ENCODE measurements at places on chromosomes 2 and 18.
A peak's percentile ranks its signal among the peaks of the same experiment; 100 is the strongest.

DNA sequence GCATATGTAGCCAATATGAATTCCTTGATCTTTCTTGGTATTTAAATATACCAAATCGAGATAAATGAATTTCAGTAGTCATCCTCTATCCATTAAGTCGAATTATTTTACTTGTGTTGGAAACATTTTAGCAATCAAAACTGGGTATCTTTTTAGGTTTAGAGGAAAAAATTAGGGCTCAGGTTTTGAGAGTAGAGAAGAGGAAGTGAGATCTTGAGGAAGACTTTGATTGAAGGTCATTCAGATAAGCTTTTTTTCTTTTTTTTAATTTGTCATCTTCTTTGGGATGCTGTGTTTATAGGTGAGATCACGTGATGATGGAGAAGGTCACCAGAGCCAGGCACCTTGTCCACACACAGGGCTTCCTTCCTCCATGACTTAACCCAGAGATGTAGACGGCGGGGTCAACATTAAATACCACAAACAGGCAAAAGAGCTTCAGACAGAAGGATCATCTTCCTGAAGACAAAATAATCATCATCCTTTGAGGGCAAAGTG, 750.1 kb downstream of the RNF144A start:
- DNase-seq = no peak

GRCh38 chr2:226020956-226021355, 621.4 kb downstream of the NYAP2 start:
- no peak for DNase-seq

DNA sequence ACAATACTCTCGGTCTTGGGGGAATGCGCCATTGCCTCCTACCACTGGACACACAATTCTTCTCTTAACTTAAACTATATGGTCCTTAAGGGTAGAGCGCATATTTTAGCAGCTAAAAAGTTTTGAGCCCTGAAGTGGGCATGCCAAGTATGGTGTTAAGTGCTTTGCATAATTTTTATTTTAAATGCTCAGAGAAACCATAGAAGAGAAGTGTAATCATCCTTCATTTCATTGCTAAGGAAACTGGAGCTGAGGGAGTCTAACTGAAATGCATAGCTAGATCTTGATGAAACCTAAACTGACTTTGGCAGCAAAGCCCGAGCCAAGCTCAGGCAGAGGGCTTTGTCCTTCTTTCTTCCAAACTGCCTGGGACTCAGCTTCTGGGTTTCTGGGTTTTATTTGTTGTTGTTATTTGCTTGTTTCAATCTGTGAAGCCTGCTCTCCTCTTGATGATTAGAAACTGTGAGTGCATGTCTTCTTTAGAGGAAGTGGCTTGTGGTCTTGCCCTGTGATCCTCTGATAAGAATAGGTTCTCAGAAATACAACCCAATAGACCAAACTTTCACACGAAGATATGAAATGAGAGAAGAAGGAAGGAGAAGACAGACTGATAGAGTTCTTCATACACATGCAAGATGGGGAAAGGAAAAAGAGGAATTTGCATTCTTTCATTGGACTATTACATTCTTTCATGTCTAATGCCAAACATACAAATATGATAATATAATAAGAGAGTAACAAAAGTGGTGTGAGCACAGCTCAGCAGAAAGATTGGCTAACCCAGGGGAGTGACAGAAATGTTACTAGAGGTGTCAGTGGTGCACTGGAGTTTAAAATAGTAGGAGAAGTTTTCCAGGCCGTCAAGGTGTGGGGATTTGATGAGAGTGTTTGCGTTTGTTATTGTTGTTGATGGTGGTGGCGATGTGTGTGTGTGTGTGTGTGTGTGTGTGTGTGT, 7.5 kb upstream of the RNF144A start:
- DNase-seq = no peak

DNA sequence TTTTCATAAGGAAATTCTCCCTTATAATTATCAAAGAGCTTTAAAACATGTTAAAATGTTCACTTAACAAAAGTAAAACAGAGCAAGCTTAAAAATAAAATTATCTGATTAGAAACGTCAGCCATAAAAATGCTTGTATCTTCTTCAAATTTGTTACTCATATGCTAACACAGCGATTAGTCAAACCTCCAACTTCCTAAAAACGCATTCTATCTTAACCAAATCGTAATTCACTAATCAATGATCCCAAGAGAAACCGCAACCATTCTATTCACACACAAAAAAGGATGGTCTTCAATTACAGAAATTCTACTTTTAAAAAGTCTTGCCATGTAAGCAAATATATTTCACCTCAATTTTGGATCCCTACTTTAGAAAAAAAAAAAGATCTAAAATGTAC, 1.9 kb downstream of the STK17B start:
- no peak for DNase-seq

DNA sequence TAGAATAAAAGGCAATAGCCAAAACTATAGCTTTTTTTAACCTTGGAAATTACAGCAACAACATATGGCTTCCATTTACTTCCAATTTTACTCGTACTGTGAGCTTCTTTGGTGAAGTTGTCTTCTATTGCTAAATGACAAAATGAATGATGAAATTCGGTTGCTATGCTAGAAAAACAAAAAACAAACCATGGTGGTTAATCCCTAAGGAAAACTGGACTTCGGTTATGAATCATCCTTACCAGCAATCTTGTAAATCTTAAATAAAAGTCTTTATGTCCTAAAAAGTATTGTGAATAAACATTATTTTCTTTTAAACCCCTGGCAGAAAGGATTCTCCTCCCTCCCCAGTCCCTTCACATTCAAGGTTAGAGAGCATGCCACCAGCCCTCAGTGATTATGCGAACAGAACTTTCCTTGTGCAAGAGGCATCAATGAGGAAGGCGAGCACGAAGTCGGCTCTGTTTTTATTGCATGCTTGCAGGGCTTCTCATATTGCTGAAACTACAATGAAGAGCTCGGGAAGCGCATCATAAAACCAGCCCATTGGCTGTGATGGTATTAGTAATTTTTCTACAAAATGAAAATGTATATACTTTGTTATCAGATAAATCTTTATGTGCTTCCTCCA, 62.9 kb downstream of the ZNF521 start:
- DNase-seq = no peak

GRCh38 chr18:11073971-11074370, 75.4 kb downstream of the PIEZO2 start:
- DNase-seq = no peak

- no peak for DNase-seq
These were observed 24.7 kb upstream of the MBP start for GRCh38 chr18:77157312-77157711.

- DNase-seq = no peak
These were observed 10.8 kb upstream of the TAF4B start for GRCh38 chr18:26215247-26215970.

- no peak for DNase-seq
These were observed 149.8 kb downstream of the TWIST2 start for GRCh38 chr2:238997684-238998083.

GRCh38 chr18:30432349-30432748, 610.2 kb downstream of the DSC3 start:
- no peak for DNase-seq

DNA sequence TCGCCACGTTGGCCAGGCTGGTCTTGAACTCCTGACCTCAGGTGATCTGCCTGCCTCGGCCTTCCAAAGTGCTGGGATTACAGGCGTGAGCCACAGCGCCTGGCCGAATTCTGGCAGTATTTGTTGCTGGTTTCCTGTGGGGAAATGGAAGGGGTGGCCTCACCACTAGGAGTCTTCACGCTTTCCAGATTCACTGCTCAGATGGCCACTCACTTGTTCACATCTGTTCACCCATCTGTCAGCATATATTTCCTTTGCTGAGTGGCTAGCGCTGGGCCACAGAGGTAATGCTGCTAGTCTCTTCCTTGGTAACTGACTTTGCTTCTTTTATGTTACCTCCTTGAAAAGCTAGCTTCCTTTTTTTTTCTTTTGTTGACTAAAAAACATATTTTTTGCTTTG, 27.2 kb downstream of the TMEM177 start:
- no peak for DNase-seq

DNA sequence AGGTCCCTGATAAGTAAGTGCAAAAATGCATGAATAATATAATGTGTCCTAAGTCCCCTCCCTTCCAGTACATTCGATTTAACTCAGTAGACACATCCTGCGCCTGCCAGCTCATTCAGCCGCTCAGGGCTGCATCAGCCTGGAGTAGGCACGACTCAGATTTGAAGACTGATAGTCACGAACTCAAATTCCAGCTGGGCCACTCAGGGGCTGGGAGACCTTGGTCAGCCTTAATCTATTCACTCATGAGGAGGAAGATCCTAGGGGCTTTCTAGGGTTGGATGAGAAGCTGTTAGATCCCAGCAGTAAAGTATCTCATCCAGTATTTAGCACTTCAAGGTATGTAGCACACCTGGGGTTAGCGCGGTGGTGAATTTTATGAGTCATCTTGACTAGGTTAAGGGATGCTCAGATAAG, 98.9 kb upstream of the ODC1 start:
- no peak for DNase-seq

GRCh38 chr18:62729487-62730386, 14.4 kb downstream of the PHLPP1 start:
- DNase-seq = no peak

DNA sequence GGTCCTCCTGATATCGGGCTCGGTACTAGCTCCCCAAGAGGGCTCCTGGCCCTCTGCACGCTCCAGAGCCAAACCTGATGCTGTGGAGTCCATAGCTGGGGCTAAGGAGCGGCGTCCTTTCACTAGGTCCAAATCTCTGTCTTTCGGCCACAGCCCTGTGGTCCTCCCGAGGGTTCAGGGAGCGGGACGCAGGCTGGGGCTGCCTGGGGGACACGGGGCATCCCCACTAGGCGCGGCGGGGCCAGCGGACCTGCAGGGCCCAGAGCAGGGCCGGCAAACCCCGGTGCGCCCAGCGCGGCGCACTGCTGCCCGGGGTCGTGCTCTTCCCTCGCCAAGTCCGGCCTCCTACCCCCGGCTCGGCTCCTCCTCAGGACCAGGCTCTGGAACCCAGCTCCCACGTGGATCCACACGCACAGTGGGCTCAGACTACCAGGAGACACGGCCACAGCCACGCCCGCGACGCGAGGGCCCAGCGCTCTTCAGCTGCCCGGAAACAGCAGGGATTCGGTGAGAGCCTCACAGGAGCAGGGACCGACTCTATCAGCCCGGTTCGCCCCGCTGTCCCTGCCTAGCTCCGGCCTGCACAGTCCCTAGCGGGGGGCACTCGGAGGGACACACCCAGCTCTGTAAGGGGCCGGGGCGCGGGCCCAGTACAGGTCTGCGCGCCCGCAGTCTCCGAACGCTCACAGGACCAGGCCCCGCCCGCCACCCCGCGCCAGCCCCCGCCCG, 593 bp downstream of the ZNF514 start:
- peak; percentile 76 for DNase-seq

DNA sequence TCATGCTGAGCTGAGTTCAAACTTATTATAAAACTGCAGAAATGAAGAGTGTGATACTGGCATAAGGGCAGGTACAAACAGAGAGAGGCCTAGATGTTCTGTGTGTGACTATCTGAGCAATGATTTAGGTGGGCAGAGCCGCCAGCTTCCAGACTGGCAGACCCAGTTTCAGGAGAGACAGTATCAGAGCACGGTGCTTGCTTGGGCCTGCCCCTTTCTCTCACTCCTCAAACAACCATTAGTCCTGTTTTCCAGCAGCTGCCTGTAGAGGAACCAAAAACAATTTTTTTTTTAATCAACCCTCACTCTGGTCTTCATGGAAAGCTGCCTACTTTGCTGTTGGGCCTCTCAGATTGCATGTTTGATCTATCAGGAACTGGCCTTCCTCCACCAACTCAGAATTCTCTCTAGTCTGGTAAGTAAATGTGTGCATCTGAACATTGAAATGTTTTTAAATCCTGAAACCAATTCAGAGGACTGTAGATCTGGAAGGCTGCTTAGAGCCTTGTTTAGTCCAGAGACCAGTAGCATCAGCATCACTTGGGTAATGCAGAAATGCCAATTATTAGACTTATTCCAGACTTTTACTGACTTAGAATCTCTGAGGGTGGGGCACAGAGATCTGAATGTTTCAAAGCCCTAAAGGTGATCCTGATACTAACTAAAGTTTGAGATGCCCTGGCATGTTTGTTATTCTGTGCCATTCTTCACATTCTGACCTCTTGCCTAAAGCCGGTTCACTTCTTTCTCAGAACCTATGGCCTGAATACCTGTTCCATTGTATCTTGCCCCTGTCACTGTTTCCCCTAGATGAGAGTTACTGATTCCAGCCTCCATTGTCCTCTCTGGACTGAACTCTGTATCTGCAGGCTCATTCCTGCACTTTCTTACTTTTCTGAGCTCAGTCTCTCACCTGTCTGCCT, 24.8 kb upstream of the CRIM1 start:
- no peak for DNase-seq

DNA sequence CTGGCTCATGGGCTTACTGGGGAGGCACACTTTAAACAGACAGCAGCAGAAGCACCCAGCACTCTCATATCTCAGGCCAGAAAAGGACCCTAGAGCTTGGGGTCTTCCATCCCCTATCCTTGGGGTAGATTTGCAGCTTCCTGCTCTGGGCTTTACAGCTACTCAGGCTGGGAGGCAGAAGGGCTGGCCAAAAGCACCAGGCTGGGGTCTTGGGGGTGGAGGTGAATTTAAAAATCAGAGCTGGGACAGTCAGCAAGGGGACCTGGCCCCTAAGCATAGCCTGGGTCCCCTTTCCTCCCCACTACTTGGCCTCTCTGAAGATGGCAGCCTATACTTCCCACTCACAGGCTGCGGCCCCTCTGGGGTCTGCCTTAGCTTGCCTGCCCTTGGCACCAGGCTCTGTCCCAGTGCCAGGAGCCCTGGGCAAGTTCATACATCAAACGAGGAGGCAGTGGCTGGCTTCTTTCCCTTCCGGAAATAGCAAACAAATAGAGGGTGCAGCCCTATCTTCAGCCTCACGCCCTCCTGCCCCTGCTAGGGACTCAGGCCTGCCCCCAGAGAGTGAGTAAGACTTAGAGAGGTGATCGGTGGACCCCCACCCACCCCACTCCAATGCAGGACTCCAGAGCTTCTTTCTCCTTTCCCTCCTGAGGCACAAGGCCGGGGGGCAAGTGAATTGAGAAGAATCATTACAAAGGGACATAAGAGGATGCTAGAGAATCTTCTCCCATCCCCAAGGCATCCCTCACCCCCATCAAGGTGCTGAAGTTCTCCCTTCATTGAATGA, 26.0 kb upstream of the TNS1 start:
- DNase-seq = peak; percentile 30
